ENCODE measurements at places on chromosomes 3 and 15.

DNA sequence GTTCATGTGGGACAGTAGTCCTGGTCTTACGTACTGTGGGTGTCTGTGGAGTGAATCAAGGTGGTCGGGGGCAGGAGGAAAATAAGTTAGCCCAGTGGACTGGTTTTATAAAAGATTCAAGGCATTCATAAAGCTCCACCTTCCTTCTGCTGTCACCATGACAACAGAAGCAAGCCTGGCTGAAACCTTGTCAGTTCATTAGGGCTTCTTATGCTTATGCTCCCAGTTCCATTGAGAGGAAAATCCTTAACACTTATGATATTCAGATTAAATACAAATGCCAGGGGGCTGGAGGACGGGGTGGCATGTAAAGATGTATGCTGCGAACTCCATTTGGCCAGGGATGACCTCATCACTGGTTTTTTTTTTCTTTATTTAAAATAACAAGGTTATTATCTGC lies 283.1 kb upstream of the ATP10A start:
- no peak for DNase-seq

- DNase-seq, result no peak
Observed at GRCh38 chr3:43637702-43638101, 15.9 kb upstream of the ANO10 start.

DNA sequence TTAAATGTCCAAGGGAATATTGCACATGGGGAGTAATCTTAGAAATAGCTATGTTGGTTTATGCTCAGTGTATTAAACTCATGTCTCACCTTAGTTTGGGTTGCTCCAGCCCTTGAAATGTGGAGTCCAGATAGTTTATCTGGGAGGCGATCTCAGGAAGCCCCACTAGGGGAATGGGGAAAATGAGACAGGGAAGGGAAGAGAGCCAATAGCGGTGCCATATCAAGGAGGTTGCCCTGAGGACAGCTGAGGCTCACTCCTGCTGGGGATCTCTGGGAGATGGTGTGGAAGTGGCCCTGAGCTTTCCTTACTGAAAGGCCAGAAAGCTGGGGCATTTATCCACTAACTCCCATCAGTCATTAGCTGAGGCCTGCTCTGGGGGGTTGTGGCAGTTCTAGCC lies 43.3 kb upstream of the POLR2M start:
- no peak for DNase-seq

GRCh38 chr3:85706130-85706529 lies 747.3 kb downstream of the CADM2 start:
- no peak for DNase-seq

GRCh38 chr3:15636028-15636709 lies 34.6 kb downstream of the BTD start:
- no peak for DNase-seq

- no peak for DNase-seq
Observed at GRCh38 chr15:78320183-78320582, 20.0 kb upstream of the CRABP1 start.

GRCh38 chr3:85821130-85821756 lies 862.5 kb downstream of the CADM2 start:
- DNase-seq, result no peak

DNA sequence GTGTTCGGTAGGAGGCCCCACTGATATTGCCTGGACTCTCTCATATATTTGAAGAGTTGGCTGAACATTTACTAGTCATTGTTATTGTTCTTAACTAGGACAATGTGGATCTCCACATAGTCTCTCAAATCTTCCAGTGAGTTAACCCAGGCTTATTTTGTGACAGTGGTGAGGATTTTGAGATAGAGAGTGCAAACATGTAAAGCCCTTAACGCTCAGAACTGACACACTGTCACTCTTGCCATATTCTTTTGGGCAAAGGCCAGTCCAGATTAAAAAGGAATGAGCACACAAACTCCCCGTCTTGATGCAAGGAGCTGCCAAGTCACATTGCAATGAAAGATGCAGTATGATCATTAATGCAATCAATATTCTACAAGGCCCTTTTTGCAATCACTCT lies 431.9 kb upstream of the AZI2 start:
- no peak for DNase-seq

DNA sequence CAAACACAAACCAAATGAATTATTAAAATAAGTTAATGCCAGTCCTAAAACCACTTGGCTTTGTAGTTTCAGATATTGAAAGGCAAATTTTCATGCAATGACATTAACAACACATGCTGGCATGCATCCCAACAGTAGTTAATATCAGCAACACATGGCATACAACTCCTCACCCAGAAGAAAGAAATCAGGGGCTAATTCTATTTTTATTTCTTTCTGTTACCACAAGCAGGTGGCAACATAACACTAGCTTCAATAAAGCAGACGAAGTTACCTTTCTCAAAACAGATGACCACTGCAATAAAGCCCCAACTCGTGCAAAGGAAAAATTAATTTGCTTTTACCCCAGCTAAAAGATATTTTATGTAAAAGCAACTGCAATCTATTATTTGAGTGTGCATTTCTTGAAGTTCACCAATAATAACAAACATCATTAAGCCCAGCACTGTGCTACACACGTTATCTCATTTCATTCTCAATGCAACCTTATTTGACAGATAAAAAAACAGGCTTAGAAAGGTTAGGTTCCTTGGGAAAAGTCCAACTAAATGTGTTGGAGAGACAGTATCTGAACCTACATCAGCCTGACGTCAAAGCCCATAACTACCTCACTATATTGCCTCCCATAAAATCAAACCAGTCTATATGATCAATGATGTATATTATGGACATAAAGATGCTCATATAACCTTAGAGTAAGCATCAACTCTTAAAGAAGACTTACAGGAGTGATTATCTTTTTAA lies 2.8 kb downstream of the TOP2B start:
- no peak for DNase-seq

DNA sequence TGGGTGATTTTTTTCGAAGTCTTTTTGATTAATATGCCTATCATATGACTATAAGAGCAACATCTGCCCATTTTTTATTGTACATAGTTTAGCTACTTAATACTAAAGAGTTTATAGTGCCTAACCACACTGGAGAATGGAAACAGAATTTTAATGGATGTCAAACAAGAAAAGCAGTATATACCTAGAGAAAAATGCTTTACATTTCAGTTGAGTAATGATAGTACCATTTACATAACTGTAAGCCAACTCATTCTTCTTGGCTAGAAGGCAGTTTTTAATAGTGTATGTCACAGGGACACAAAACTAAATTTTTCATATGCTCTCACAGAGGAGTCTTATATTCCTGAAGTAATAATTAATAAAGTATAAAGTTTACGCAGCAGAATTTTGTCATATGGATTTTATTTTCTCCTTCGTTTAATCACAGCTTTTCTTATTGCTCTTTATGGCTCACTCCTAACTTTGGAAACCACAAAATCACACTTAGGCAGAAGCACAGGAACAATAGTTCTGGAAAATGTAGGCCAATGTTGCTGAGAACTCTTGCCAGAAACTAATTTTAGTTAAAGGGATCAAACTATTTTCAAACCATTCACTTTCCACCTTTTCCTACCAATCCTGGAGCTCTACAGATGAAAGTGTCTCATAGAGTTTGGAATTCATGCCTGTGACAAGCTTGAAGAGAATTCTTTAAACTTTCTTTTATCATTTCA lies 243.6 kb downstream of the ZIC1 start:
- DNase-seq, result no peak

DNA sequence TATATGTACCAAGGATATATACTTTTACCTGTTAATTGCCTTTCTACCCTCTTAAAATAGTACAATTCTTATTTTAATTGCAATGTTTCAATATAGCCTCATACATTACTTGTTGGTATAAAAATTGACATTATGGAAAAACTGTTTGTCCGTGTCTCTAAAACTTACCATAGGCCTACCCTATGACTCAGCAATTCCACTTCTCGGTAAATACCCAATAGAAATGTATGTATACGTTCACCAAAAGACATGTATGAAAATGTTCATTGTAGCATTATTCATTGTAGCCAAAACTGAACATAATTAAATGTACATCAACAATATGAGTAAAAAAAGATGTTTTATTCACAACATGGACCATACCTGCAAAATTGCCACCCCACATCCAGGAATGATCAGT lies 679.2 kb upstream of the UBE2E2 start:
- no peak for DNase-seq

- no peak for DNase-seq
Observed at GRCh38 chr3:188269040-188269439, 115.1 kb downstream of the LPP start.

DNA sequence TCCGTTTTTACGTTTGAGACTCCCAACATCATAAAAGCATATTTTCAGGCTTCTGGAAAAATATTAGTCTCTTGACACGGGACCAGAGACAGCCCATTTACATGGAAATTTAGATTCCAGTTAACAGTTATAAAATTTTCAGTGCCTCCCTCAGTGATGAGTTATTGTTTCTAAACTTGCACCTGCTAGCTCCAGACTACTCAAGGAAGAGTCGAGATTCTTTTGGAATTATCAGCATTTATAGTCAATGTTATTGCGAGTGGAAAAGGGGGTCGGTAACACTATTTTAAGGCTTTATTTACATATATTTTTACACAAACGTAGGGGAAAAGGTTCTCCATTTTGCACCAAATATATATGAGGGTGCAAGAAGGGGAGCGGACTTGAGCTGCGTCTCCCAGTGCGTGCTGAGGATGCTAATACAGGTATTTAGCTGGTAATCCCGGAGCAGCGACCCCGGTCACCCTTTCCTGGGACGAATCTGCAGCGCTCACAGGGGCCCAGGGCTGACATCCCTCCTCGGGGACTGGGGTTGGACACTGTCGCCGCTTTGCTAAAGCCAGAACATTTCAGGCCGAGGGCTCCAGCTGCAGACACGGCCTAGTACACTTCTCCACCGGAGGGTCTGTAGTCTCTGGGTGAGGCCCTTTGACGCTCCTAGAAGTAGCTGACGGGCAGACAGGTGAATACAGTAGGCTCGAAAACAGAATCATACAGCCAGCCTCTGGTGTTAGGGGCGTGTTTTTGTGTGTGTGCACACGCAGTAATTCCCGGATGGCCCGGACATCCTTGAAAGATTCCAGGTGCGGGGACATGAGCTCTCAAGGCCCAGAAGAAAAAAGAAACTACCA lies 729 bp upstream of the ZBTB11 start:
- DNase-seq, result no peak

DNA sequence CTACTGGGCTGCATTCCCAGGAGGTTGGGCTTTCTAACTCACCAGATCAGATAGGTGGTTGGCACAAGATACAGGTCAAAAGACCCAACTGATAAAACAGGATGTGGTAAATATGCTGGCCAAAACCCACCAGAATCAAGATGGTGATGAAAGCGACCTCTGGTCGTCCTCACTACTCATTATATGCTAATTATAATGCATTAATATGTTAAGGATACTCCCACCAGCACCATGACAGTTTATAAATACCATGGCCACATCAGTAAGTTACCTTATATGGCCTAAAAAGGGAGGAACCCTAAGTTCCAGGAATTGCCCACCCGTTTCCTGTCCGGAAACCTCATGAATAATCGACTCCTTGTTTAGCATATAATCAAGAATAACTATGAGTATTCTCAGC lies 31.6 kb downstream of the CFAP44 start:
- no peak for DNase-seq

DNA sequence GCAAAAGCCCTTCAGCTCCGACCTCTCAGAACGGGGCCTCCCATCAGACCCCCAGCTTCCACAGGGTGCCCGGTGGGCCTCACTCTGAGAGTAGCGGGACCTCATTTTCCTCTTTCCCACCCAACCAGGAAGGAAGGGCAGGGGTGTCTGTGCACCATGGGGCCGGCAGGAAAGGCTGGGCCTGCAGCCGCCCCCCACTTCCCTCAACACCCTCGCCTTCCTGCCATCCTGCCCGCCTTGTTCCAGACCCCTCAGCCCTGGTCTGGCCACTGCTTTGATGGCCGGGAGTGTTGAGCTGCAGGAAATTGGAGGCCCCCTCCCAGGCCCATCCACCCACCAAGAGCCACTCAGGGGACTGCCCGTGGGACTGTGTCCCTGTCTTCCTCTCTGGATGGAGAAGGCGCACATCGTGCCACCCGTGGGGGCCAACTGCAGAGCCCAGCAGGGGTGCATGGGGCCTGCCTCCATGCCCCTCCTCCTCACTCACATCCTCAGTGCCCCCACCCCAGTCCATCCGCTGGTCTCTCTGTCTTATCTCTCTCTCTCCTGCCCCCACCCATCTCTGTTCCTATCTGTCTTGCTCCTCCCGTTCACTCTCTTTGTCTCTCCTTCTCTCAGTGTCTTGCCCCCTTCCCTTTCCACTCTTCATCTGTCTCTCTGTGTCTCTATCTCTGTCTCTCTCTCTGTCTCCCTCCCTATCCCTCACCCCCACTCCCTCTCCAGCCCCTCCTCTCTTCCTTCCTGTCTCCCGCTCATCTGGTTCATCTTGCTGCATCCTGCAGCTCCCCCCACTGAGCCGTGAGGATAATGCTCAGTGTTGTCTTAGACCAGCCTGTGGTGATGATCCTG lies 1.8 kb upstream of the PLXND1 start:
- no peak for DNase-seq

DNA sequence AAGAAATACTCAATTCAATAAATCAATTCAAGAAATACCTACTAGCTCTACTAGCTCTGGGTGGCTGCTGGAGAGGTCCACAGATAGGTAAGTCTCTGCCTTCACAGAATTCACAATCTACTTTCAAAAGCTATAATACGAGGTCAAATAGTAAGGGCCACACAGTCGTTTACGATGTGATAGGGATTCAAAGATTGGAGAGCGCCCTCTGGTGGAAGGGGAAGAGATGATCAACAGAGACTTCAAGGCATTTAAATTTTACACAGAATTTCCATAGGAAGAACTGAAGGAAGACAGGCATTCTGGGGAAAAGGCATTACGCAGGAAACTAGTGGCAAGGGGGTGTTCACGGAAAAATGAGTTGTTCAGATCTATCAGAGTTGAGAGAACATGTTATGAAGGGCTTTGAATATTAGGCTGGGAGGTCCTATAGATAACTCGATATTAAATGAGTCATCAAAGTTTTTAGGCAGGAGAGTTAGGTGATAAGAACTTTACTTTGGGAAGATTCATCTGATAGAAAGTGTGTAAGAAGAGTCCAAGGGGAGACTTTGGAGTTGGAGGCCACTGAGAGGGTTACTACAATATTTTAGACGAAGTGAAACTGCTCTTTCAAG lies 128.8 kb downstream of the FRMD5 start:
- peak; percentile 40 for DNase-seq

GRCh38 chr15:85986741-85987140 lies 92.9 kb upstream of the AGBL1 start:
- DNase-seq, result no peak

DNA sequence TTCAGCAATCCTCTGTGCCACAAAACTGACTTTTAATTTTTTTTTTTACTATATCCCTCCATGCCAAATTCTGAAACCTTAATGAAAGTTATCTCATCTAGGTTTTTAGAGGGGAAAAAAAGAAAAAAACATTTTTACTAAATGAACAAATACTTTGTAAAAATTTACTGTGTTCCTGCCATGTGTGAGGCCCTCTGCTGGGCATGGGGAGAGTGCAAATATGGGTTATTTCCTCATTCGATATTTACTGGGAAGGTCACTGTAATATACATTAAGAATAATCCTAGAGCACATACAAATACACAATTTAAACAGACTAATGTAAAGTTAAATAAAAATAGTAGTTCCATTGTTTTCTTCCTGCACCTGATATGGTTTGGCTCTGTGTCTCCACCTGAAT lies 215.0 kb downstream of the GRM7 start:
- no peak for DNase-seq
